ENCODE measurements at places on chromosomes 12 and 14. TPM values are rescaled to one million over a fixed set of nuclear protein-coding genes. Genes with fewer than 3 reads are reported as not detected.

RNU4-1 gene
- total RNA-seq, result 2,196 TPM

METTL25 gene
- total RNA-seq, result 7.8 TPM

PPP1R36 gene
- total RNA-seq, result 0.33 TPM

C12orf56 gene
- total RNA-seq, result not detected

TAS2R10 gene
- total RNA-seq, result 0.26 TPM

GON7 gene
- 16.3 TPM for total RNA-seq

PKP2 gene
- total RNA-seq, result not detected

MYH6 gene
- 0.17 TPM for total RNA-seq

RNASE7 gene
- not detected for total RNA-seq

KRT77 gene
- total RNA-seq, result not detected

TAS2R30 gene
- 4.4 TPM for total RNA-seq

DDN gene
- 1.5 TPM for total RNA-seq

PLEKHD1 gene
- 0.12 TPM for total RNA-seq

CMTM5 gene
- not detected for total RNA-seq

DBX2 gene
- not detected for total RNA-seq

IFI27 gene
- total RNA-seq, result 67.3 TPM

NFE2 gene
- total RNA-seq, result not detected

SYNE3 gene
- 45.2 TPM for total RNA-seq

NTS gene
- total RNA-seq, result not detected

TMTC1 gene
- total RNA-seq, result 0.49 TPM

PTGDR gene
- 0.33 TPM for total RNA-seq

SERPINA1 gene
- 0.59 TPM for total RNA-seq

RPGRIP1 gene
- not detected for total RNA-seq

BAG5 gene
- total RNA-seq, result 32.1 TPM

EIF2S3B gene
- 0.62 TPM for total RNA-seq

IL23A gene
- total RNA-seq, result 36.9 TPM

NEUROD4 gene
- total RNA-seq, result not detected

PTCSC3 gene
- not detected for total RNA-seq

NXPH4 gene
- 0.47 TPM for total RNA-seq

BCL2L14 gene
- total RNA-seq, result 14.2 TPM

OR10G2 gene
- not detected for total RNA-seq

All from activated CD4-positive, alpha-beta T cell treated with anti-CD3 and anti-CD28 coated beads, Interleukin-2, amount 10 ng/mL, durations not matched to agents 24 days and 14 days (primary cell).